HCT116 (cell line): ENCODE measurements at places on chromosomes 11 and 22.

GRCh38 chr22:48823941-48824340 lies 1003.7 kb downstream of the BRD1 start:
- H3K4me1 ChIP-seq, result no peaks in the 10 kb centered on the region
- no peak overlapping the region for H3K27ac ChIP-seq
- no peak overlapping the region for H3K4me3 ChIP-seq
- 0 out of 2 replicates have a peak, but pooled peaks cover 2% of the 10 kb centered on the region for H3K27me3 ChIP-seq

- no peaks in the 10 kb centered on the region for H3K27me3 ChIP-seq
- H3K4me3 ChIP-seq, result no peak overlapping the region
- H3K4me1 ChIP-seq, result peaks cover 10% of the 10 kb centered on the region
- H3K36me3 ChIP-seq, result 0 out of 2 replicates have a peak, but pooled peaks cover 4% of the 10 kb centered on the region
- no peak overlapping the region for H3K27ac ChIP-seq
Observed at GRCh38 chr22:19125011-19125410, 2.8 kb upstream of the DGCR2 start.

- DNase-seq, result no peak
- no peaks in the 10 kb centered on the region for H3K27me3 ChIP-seq
- no peak overlapping the region for H3K4me3 ChIP-seq
- peaks cover 7% of the 10 kb centered on the region; the same call in 1 of the 2 replicates for H3K36me3 ChIP-seq
- H3K27ac ChIP-seq, result no peak overlapping the region
Observed at GRCh38 chr22:19438298-19438697, 6.0 kb downstream of the MRPL40 start.

GRCh38 chr22:22888571-22889353 lies 1.1 kb downstream of the IGLL5 start:
- no peak overlapping the region for H3K27ac ChIP-seq
- no peaks in the 10 kb centered on the region for H3K4me1 ChIP-seq
- peaks cover 26% of the 10 kb centered on the region for H3K27me3 ChIP-seq
- H3K4me3 ChIP-seq, result no peak overlapping the region
- no peaks in the 10 kb centered on the region for H3K36me3 ChIP-seq
- DNase-seq, result no peak

- peaks cover 4% of the 10 kb centered on the region for H3K4me1 ChIP-seq
- H3K27me3 ChIP-seq, result no peaks in the 10 kb centered on the region
- no peak for DNase-seq
- H3K4me3 ChIP-seq, result no peak overlapping the region
Observed at GRCh38 chr11:61777234-61778090, 14.9 kb downstream of the TMEM258 start.
